ENCODE measurements at places on chromosomes 2 and 18. TPM values are rescaled to one million over a fixed set of nuclear protein-coding genes. Genes with fewer than 3 reads are reported as not detected.

DNA sequence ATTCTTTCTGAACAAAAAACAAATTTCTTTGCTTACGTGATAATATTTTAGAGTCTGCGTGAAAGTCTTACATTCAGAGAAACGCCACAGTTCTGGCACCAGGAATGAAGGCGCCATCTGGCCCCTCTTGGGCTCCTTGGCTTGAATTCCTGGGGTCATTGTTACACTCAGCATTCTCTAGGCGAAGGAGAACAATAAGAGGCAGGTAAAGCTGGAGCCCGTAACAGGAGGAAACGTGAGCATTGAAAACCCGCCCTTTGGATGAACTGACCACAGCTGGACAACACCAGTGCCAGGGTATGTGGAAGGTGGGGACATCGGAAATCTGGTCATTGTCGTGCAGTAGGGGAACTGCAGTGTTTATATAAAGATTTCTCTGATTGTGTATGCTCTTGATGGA, 144.8 kb downstream of the RNF152 start:
- DNase-seq = no peak

DNA sequence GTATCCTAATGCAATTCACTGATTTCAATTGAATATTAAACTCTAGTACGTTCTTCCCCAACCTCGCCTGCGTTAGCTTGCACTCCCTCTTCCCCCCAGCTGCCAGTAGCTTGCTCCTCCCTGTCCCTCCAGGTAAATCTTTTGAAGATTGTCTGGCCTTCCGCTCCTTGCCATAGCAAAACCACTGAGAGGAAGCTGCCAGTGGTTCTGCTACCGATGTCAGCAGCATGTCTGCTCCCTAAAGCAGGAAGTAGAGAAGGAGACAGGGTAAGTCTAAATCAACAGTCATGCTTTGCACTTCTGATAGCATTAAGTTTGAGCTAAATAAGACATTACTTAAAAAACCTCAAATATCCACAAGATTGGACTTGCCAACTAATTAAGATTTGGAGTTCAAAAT, 89.1 kb downstream of the SCN2A start:
- DNase-seq = no peak

- DNase-seq = no peak
Observed at GRCh38 chr2:83971547-83971946, 487.5 kb downstream of the SUCLG1 start.

GRCh38 chr2:22843919-22844537, 541.0 kb upstream of the KLHL29 start:
- DNase-seq = no peak

SAG gene
- total RNA-seq = not detected
